ENCODE measurements at places on chromosomes 16 and 17.

DNA sequence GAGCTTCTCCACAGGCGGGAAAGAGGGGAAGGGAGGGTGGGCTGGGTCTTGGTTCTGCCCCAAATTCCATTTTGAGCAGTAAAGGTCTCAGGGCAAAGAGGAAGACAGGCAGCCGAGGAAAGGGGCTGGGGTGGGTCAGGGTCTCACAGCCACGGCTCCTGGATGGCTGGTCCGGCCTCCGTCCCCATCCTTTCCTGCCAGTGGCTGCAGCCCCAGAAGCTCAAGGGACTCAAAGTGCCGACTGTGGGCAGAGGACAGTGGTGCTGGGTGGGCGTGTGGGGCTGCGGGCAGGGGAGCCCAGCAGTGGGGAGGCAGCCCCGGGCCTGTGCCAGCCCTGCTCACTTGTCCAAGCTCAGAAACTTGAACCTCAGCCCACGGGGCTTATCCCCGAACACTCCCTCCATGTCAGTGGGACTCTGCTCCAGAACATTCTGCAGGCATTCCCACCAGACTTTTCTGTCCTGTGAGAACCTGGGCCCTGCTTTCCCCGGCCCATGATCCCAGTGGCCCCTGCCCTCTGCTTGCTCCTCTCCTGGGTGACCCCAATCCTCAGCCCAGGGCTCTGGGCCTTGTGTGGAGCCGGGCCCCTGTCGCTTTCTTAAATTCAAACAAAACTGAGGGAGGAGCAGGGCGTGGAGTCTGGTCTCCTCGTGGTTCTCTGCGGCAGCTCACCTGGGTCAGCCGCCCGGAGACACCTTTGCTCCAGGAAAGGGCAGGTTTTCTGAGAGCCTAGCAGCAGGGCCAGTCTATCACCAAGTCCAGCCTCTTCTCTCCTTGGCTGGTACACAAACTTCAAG, 117.8 kb upstream of the METRNL start:
- DNase-seq: no peak

DNA sequence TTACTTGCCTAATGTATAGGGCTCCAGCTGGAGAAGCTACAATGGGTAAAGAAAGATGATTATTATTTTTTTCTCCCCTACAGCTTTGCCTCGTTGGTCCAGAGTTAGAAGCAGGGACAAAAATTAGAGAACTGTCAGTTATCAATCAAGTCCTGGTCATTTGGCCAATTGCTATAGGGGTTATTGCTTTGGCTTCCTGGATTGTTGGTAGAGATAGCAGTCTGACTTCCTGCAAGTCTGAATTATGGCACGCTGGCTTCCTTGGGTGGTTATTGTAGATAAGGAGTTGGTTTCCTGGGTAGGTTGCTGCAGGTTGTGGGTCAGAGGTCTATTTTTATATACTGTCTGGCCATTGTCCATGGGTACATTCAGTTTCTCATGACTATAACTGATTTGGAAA, 84.7 kb upstream of the ELAC2 start:
- DNase-seq: no peak

DNA sequence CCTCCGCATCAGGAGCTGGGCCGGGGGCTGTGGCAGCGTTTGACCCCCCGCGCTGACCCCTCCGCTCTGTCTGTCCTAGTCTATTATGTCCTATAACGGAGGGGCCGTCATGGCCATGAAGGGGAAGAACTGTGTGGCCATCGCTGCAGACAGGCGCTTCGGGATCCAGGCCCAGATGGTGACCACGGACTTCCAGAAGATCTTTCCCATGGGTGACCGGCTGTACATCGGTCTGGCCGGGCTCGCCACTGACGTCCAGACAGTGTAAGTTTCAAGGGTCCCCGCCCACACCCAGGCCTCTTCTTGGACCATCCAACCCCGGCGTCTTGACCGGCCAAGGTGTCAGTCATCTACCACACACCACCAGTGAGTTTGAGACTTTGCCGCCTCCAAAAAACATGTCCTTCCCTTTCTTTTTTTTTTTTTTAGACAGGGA, 548 bp downstream of the PSMB3 start:
- no peak for DNase-seq

DNA sequence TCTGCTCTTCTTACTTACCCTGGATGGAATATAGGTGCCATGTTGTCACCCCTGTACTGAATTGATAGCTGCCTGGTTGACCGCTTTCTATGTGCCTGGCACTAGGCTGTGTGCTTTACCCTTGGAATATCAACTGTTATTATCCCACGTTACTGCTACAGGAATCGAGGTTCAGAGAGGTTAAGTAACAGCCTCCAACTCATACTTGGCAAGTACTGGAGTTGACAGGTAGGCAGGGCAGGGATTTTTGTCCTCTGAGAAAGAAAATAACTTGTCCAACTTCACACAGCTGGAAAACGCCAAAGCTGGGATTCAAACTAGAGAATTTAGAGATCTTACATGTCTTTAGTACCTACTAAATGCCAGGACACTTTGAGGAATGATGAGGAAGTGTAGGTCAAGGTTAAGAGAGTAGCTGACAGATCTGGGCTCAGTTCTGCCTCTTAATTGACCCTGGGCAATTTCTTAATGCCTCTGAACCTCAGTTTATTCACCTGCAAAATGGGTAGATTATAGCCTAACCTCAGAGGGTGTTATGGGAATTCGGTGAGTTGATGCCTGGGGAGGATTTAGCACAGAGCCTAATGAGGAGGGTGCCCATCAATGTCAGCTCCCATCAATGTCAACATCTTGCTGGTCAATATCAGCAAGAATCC, 25.8 kb downstream of the ITPRIPL2 start:
- DNase-seq: no peak

GRCh38 chr16:72201387-72201786, 29.4 kb upstream of the PMFBP1 start:
- no peak for DNase-seq

- DNase-seq: no peak
These were observed 94.9 kb downstream of the CA4 start for GRCh38 chr17:60244656-60245055.

GRCh38 chr16:67327743-67328142, 1.1 kb downstream of the LRRC36 start:
- DNase-seq: no peak

DNA sequence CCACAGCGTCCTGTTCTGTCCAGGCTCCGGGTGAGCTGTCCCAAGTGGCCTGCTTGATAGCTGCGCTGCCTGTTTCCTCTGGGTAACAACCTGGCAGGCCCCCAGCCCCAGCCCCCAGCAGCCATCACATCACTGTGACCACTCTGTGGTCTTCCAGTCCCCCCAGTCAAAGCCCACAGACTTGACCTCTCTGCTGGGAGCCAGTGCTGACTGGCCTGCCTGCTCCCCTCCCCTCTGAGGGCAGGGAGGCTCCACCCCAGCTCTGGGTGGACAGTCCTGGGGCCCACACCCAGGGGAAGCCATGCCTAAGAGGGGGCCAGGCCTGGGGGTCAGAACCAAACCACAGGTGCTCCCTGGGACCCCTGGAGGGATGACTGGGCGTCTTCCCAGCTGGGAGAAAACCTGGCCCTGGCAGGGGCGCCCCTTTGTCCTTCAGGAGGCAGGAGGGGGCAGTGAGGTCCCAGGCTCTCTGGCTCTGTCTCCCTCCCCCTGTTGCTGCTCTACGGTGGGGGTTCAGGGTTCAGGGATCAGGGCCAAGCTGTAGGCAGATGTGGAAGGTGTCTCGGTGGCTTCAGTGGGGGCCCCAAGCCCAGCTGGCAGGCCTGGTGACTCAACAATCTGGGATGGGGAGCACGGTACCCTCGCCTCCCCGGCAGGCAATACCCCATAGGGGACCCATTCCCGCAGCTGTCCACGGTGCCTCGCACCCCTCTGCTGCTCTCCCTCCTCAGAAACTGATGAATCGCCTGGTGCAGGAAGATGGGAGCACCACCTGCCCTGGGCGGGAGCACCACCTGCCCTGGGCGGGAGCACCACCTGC, 1.8 kb upstream of the SLC16A3 start:
- no peak for DNase-seq

GRCh38 chr17:82846061-82846691, 6.4 kb upstream of the ZNF750 start:
- DNase-seq: no peak

DNA sequence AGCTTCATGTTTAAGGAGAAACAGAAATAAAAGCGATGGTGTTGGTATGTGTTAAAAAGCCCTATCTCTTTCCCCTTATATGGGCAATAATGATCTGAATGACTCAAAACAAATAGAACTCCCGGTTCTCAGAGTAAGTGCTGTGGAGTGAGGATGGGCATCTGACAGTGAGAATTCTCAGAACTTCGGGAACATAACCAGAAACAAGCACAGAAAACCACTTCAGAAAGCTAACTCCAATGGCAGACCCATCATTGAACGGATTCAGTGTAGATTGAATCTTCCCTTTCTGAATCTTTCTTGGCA, 67.2 kb downstream of the CDH8 start:
- no peak for DNase-seq

DNA sequence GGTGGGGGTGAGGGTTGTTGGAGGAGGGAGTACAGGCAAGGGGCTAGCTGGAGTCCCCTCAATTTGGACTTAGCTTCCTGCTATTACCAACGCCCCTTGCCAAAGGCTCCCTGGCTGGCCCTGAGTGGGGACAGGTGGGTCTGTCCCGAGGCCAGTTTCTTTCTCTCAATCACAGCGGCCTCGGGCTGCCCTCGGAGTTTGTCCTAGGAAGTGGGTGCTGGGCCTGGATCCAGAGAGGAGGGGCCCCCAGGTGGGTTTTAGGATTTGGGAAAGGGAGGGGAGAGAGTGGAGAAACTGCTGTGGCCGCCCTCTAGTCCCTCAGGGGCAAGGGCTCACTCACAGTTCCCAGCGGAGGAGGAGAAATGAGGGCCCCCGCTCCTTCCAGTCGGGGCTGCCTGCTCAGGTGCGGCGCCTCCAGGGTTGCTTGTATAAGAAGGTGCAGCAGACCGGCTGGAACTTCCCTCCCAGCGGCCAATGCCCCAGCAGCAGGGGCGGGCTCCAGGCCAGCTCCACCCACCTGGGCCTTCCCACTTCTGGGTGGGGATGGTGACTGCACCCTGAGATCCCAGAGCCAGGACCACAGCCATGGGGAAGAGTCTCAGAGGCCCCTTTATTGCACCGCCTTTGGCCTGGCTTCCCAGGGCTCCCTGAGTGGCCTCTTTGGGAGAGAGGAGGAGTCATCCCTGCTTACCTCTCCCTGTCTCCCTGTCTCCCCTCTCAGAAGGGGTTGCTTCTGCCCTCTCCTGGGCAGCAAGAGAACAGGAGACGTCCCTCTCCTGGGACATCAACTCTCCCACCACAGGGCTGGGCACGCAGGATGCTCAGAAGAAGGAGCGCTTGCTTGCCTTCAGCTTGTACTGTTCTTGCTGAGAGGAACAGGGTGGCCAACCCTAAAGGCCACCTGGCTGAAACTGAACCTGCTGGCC, 112.0 kb upstream of the SMURF2 start:
- DNase-seq: no peak

DNA sequence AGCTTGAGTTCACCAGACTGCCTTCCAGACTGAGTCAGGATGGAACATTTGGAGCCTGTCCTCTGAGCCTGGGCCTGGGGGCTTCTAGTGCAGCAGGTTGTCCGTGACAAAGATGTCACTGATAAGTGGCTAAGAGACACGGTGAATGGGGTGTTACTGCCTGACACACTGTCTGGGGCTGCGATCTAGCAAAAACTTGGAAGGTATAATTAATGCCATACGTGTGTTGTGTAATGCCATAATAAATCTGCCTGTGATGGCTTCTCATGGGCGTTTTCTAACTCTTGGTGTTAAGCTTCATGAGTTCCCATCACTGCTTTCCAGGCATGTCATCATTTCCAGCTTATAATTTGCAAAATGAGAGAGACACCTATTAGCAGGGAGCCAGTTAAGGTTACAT, 215.4 kb downstream of the UTP18 start:
- DNase-seq: no peak

- DNase-seq: peak; percentile 37
These were observed 630 bp downstream of the RNFT1 start for GRCh38 chr17:59963738-59964481.
